ENCODE measurements at places on chromosomes 12 and 14.

- DNase-seq = no peak
Measured at GRCh38 chr12:76449583-76449982, 101.4 kb upstream of the BBS10 start.

DNA sequence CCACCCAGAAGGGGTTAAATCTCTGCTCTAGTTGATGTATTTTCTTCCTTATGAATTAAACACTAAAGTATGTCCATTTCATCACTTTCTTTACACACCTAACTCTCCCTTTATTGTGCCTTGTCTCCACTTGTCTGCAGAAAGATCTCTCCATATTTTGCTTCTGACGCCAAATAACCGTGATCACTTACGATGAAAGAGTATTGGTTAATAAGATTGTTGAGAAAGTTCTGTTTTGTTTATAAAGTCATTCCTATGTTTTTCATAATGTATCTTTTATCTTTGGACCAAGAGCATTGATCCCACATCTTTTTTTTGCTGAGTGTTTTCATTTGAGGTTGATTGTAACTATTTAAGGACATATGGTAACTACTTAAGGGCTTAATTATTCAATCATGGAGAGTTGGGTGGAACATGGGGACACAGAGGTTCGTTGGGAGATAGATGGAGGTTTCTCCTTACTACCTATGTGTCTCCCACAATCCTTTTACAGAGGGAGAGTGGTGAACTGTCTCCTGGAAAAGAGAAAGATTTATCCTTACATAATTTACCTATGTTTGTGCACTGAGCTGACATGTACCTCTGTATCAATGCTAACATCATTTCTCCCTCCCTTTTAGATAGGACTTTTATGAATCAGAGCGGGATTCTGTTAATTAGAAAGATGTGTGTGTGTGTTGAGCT, 120.7 kb upstream of the SLC38A2 start:
- no peak for DNase-seq

DNA sequence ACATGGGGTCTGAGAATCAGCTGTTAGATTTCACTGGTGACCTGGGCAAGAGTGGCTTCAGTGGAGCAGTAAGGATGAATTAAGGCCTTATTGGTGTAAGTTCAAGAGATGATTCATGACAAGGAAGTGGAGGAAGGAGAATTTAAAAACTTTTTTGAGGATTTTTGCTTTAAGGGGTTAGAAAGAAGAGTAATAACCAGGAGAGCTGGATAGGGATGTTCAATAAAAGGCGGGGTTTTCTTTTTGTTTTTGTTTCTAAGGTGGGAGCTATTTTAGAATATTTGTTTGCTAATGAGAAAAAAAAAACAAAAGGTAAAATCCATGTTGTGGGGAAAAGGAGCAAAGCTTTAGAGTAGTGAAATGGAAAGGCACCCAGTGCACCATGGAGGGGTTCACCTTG, 15.2 kb upstream of the TUBA1B start:
- no peak for DNase-seq

DNA sequence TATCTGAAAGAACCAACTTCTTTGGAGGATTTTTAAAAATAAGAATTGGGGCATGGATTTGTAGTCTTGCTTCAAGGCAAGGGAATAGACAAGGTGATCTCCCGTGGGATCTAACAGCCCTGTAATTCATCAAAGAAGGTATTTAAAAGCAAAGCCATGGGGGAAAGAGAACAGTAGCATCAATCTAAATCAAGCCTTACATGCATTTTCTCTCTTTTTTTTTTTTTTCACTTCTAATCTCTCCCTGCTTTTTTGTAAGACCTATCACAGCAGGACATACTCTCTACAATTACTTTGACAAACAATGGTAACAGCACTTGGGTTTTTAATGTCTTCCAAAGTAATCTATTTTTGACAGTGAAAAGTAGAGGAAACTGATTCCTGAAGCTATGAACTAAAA, 367.9 kb downstream of the PAWR start:
- no peak for DNase-seq

- DNase-seq = no peak
Measured at GRCh38 chr14:89228921-89229639, 188.0 kb downstream of the FOXN3 start.

- DNase-seq = no peak
Measured at GRCh38 chr12:129332286-129332685, 479.0 kb downstream of the GLT1D1 start.

DNA sequence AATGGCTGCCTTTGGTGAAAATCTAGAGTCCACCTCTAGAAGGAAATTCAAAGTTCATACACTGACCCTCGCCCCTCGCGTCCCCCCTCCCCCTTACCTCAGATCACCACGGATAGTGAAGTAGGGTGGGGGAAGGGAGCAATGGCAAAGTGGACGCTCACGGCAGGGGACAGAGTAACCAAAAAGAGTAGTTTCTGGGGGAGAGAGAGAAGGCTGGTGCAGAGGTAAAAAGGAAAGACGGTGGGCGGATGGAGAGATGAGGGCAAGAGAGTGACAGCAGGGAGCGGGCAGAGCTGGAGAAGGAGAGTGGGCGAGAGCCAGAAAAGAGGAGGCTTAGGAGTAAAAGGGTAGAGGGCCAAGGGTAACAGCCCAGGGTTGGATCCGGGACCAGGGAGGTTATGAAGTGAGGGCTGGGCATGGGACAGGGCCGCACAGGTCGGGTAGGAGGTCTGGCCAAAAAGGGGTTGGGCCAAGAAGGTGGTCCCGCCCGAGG, 423 bp downstream of the ALDH6A1 start:
- DNase-seq = no peak

GRCh38 chr12:42689699-42690098, 100.2 kb upstream of the PRICKLE1 start:
- DNase-seq = no peak

DNA sequence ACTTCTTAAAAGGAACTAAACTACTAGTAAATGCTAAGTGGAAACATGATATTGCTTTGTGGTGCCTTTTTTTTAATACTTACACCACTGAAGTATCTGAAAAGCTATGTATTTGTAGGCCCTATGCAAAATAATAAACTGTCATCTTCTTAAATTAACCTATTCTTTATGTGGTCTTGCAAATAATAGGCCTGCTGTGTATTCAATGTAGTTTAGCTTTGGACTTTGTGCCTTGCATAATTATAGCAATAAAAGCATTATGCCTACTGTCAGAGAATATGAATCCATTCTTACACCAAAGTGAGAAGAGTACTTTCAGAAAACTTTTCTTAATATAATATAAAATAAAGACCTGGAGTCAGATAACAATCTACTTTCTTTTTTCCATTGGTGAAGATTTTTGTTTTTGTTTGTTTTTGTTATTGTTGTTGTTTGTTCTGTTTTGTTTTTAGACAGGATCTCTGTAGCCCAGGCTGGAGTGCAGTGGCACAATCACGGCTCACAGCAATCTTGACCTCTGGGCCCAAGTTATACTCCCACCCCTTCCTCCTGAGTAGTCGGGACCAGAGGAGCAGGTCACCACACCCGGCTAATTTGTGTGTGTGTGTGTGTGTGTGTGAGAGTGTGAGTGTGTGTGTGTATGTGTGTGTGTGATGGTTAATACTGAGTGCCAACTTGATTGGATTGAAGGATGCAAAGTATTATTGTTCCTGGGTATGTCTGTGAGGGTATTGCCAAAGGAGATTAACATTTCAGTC, 213.8 kb downstream of the SLC6A15 start:
- no peak for DNase-seq

- DNase-seq = no peak
Measured at GRCh38 chr12:47801904-47802246, 17.8 kb downstream of the HDAC7 start.

- no peak for DNase-seq
Measured at GRCh38 chr12:64696080-64696741, 63.0 kb downstream of the GNS start.

DNA sequence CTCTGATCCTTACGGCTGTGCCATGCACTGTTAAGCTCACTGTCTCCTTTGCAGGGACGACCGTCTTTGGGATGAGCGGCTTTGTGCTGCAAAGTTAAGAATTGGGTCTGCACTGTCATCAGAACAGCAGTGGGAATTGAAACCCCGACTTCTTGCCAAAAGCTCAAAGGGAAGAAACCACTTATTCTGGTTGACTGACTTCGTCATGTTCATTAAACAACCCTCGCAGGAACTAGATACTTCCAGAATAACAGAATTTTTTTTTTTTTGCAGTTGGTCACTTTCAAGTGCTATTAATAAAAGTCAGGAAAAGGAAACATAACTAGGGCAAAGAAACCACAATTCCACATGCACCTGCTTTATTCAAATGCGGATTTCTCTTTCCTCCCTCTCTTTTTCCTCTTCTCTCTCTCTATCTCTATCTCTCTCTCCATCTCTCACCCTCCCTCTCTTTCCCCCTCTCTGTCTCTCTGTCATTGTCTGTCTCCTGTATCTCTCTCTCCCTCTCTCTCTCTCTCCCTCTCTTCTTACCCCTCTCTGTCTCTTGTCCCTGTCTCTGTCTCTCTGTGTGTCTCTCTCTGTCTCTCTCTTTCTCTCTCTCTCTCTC, 12.3 kb upstream of the GLT1D1 start:
- no peak for DNase-seq

DNA sequence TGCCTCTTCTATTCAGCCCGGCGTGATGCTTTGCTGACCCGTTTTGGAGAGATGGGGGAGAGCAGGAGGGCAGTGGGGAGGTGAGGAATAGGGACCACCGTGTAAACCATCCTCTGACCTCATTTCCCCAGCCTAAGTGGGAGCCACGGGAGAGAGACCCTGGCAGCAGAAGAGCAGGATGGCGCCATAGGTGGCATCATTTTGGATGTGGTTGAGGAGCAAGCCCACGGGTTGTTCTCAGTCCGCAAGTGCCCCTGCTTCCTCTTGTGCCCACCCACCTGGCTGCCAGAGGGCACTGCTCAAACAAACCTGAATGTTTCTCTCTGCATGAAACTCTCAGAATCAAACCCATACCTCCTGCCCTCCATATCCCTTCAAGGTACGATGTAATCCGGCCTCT, 10.7 kb upstream of the UBC start:
- no peak for DNase-seq

- DNase-seq = no peak
Measured at GRCh38 chr12:16324272-16324671, 23.2 kb upstream of the MGST1 start.

DNA sequence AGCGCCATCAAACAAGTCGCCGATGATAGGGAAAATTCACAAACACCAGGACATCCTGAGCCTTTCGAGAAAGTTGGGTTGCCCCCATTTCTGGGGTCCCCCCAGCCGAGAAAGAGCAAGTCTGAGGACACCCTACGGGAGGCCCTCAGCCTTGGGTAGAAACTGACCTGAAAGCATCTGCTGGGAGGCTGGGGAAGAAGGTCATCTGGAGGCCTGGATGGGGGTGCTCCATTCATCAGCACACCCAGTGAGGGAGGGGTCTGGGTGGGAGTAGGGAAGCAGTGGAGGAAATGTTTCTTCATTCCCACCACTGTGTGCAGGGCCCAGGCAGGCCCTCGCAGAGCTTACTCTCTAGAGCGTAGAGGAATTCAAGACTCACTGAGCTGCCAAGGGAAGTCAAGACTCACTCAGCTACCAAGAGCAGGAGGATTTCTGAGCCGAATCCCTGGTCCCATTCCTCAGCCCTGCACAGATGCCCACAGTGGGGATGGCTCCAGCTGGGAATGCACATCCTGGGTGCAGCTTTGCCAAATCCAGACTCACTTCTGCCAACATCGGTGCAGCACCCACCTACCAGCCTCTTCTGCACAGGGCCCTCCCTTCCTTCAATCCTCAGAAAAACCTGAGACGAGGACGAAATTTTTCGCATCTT, 38.1 kb downstream of the DIO3 start:
- no peak for DNase-seq

DNA sequence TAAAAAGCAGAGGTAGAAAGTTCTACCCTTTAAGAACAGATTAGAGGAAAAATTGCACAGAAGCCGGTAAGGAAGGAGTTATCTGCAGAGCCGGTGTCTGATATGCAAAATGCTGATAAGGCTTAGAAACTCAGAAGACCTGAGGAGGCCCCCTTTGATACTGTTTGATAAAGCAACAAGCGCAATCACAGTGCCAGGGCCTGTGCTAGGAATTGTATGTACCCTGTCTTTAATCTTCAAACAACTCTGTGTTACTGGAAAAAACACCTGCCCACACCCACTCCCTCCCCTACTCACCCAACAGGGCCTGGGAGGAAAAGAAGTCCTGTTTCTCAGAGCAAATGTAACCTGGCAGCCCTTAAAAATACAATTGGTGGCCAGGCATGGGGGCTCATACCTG, 112.7 kb upstream of the FUT8 start:
- no peak for DNase-seq

DNA sequence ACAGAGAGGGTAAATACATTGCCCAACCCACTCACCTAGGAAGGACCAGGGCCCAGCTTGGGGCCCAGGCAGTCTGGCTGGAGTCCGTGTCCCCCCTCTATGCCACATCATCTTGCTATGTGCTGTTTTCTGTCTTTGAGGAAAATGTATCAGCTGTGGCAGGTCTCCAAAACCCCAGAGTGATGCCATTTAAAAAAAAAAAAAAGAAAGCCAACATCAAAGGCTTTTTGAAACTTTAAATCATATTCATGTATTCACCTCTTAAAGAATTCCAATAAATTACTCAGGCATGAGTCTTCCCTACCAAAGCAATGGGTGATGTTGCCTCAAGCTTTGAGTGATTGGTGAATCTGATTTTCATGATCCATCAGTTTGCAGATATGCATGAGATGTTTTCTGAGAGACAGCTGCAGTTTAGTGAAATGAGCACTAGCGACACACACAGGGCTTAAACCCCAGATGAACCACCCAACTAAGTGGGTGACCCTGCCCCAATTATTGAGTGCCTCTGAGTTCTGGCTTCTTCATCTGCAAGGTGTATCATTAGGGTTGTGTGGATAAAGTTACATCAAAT, 6.1 kb downstream of the KRT81 start:
- no peak for DNase-seq

DNA sequence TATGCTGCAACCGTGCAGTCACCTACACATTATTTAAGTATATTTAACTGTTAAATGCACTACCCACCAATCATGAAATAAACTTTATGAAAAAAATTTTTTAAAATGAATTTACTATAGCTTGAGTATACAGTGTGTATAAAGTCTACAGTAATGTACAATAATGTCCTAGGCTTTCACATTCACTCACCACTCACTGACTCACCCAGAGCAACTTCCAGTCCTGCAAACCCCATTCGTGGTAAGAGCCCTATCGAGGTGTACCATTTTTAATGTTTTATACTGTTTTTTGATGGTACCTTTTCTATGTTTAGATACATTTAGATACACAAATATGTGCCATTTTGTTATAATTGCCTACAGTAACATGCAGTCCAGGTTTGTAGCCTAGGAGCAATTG, 48.1 kb downstream of the KLRG1 start:
- no peak for DNase-seq
